ENCODE measurements at places on chromosomes 6 and 20. TPM values are rescaled to one million over a fixed set of nuclear protein-coding genes. Genes with fewer than 3 reads are reported as not detected.
A peak's percentile ranks its signal among the peaks of the same experiment; 100 is the strongest.

GRCh38 chr6:21450149-21450548 is 143.4 kb upstream of the SOX4 start:
- H3K36me3 ChIP-seq = no peaks in the 10 kb centered on the region
- no peaks in the 10 kb centered on the region for H3K27me3 ChIP-seq
- no peak overlapping the region for H3K4me3 ChIP-seq
- H3K27ac ChIP-seq = no peak overlapping the region
- H3K4me1 ChIP-seq = no peaks in the 10 kb centered on the region
- DNase-seq = no peak

DNA sequence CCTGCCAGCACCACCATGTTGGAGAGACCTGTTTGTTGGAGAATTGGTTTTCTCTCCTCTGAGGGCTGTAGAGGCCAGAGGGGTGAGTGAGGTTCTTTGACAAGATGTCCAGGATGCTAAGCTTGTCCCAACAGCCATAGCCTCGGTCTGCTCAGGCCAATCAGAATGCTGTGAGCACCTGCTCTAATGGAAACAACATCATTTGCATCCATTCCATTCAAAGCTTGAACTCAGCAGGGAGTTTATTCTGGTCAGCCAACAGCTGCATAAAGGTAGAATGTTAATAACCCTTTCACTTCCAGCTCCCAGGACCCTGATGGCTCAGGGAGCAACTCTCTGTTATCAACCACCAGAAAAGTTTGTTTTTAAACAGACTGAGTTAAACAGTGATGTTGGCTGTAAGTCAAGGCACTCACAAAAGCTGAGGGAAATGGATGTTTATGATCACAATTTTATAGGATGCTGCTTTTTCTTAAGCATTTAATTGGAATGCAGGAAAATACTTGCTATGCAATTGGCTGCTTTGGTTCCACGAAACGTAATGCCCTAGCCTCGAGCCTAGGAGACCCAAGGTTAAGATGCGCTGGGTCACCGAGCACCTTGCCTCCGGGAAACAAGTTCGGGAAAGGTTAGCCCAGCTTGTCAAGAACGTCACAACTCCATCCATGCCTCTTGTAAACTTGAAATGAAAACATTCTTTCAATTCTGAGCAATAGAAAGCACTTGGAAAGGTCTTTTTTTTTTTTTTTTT is 155.2 kb downstream of the NFATC2 start:
- H3K36me3 ChIP-seq = peaks cover 10% of the 10 kb centered on the region
- no peak overlapping the region for H3K4me3 ChIP-seq
- no peaks in the 10 kb centered on the region for H3K27me3 ChIP-seq
- H3K4me1 ChIP-seq = peaks cover 31% of the 10 kb centered on the region
- no peak for DNase-seq

GRCh38 chr6:11009353-11009752 is 34.8 kb downstream of the ELOVL2 start:
- no peaks in the 10 kb centered on the region for H3K4me1 ChIP-seq
- no peaks in the 10 kb centered on the region for H3K27me3 ChIP-seq

GRCh38 chr20:16147916-16148315 is 425.3 kb downstream of the KIF16B start:
- no peak for DNase-seq
- H3K4me3 ChIP-seq = no peak overlapping the region
- H3K4me1 ChIP-seq = no peaks in the 10 kb centered on the region
- H3K36me3 ChIP-seq = no peaks in the 10 kb centered on the region

- H3K36me3 ChIP-seq = no peaks in the 10 kb centered on the region
- H3K27ac ChIP-seq = no peak overlapping the region
- H3K4me3 ChIP-seq = no peak overlapping the region
- no peak for DNase-seq
Measured at GRCh38 chr6:4264601-4265000, 129.2 kb upstream of the ECI2 start.

The C4B gene
- 108 TPM for total RNA-seq

GRCh38 chr6:131225959-131226358 is 90.7 kb downstream of the AKAP7 start:
- H3K27ac ChIP-seq = no peak overlapping the region
- peaks cover 12% of the 10 kb centered on the region for H3K36me3 ChIP-seq
- H3K4me3 ChIP-seq = no peak overlapping the region
- no peaks in the 10 kb centered on the region for H3K4me1 ChIP-seq

DNA sequence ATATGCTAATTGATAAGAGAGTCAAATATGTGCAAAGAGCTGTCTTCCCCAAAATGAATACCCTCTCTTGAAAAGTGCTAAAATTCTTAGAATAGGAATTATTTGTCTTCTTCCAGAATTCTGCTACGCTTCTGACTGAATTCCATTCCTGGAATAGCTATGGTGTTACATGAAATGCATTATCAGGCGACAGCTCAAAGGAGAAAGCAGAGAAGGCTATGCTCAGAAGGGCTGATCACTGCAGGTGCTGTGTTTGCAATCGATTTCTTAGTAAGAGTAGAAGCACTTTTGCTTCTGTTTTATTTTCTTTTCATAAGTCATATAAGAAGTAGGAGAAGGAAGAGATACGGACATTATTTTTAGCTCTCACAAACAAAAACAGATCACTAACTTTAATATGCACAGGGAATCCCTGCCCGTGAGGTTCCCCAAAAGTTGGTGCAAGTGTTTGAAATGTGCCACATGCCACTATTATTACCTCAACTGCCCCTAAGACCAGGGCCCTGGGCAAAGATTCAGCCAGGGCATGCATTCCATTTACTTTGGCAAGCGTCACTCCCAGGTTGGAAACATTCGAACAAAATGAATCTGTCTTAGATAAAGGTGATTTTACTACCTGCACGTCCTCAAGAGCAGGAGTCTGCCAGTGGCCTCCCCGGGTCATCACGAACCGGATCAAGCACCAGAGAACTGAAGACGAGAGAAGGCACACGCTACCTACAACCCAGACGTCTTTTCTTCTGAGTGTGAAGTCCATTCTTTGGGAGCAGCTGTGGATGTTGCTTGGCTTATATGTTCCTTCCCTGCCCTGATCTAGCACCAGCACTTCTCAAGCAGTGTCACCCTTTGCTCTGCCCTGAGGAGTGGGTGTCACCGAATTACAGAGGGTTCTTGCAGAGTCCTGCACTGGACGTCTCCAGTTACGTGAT is 7.2 kb downstream of the MYLK4 start:
- H3K4me1 ChIP-seq = peaks cover 7% of the 10 kb centered on the region
- H3K36me3 ChIP-seq = no peaks in the 10 kb centered on the region
- no peak for DNase-seq
- no peak overlapping the region for H3K27ac ChIP-seq
- H3K4me3 ChIP-seq = no peak overlapping the region
- H3K27me3 ChIP-seq = no peaks in the 10 kb centered on the region

GRCh38 chr6:152734630-152735029 is 16.0 kb upstream of the VIP start:
- H3K27ac ChIP-seq = no peak overlapping the region
- DNase-seq = no peak
- no peaks in the 10 kb centered on the region for H3K36me3 ChIP-seq
- H3K27me3 ChIP-seq = no peaks in the 10 kb centered on the region
- H3K4me3 ChIP-seq = no peak overlapping the region

The SLC32A1 gene
- not detected for total RNA-seq

The CLDN20 gene
- not detected for total RNA-seq

DNA sequence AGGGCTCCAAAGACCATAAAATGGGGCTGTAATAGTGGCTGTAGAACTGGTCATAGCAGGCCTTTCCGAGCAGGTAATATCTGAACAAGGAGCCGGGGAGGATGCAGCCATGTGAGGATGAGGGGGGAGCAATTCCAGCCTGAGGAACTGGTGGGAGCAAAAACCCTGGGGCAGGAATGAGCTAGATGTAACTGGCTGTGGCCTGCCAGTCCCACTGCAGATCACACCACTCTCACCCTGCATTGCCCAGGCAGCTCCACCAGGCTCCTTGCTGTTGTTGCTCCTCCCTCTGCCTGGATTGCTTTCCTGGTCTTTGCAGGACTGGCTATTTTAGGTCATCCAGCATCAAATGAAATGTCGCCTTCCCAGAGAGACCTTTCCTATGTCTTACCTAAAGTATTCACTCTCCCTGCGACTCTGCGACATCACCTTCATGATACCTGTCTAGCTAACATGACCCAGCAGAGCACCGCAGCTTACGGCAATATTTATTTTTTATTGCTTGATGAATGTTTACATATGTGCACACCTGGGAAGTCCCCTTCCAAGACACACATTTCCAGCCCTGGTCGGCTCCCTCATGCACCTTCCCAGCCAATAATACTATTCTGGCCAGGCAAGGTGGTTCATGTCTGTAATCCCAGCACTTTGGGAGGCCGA is 2.4 kb upstream of the ZFP64 start:
- no peaks in the 10 kb centered on the region for H3K27me3 ChIP-seq
- no peak overlapping the region for H3K4me3 ChIP-seq
- no peak for DNase-seq
- no peaks in the 10 kb centered on the region for H3K36me3 ChIP-seq
- H3K27ac ChIP-seq = no peak overlapping the region

The SPEF1 gene
- not detected for total RNA-seq

The IBTK gene
- 93.4 TPM for total RNA-seq

DNA sequence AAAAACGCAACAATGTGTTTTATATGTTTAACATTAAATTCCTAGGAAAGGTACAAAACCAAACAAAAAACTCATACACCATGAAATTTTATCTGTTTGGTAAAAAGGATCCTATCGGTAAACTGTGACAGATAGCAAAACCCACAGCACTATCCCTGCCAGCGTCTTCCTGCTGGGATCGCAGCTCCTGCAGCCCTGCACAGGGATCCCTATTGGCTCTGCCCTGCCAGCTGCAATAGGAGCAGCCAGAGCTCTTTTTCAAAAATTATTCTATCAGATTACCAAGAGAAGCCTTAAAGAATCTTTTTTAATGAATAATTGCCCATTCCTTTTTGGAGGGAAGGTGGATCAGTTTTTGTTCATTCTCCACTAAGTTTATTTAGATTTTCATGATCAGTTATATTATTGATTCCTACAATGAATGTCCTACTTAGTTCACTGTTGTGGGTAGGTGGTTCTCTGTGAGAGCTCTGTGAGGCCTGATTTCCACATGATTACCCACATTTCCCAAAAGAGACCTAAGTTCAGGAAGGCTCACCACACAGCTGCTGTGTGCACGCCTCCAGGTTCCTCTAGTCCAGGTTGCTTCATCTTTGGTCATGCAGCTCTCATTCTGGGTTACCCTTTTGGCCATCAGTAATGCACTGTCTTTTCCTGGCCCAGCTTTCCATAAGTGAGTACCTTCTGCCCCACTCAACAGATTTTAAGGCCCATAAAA is 293.8 kb downstream of the FRK start:
- DNase-seq = no peak
- H3K27me3 ChIP-seq = no peaks in the 10 kb centered on the region
- no peaks in the 10 kb centered on the region for H3K4me1 ChIP-seq
- H3K27ac ChIP-seq = no peak overlapping the region

The PTCHD4 gene
- total RNA-seq = not detected

GRCh38 chr20:38136421-38137245 is 28.4 kb downstream of the TGM2 start:
- H3K27me3 ChIP-seq = no peaks in the 10 kb centered on the region
- DNase-seq = no peak
- no peak overlapping the region for H3K27ac ChIP-seq
- H3K4me3 ChIP-seq = no peak overlapping the region

DNA sequence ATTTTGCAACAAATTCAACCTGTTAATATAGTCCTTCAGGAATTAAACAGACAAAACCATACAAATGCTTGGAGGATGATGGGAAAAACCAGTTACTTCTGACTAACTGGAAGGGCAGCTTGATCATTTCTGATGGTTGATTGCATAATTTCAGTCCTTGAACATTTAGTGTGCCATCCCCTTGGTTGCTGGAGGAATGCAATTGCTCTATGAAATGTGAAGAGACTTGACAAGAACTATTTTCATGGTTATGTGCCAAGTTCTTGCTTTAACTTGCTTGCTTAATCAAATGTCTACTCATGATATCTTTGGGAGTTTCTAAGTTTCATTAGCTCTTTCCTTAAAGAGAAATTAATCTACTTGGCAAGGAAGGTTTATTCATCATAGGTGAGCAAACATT is 45.2 kb downstream of the ANKEF1 start:
- H3K27ac ChIP-seq = peak overlapping the region; percentile 6
- DNase-seq = no peak
- H3K4me3 ChIP-seq = no peak overlapping the region
- no peaks in the 10 kb centered on the region for H3K27me3 ChIP-seq
- peaks cover 34% of the 10 kb centered on the region for H3K4me1 ChIP-seq

GRCh38 chr20:47400685-47401084 is 44.2 kb upstream of the ZMYND8 start:
- H3K36me3 ChIP-seq = no peaks in the 10 kb centered on the region
- H3K27me3 ChIP-seq = no peaks in the 10 kb centered on the region
- no peak overlapping the region for H3K4me3 ChIP-seq
- no peak for DNase-seq

DNA sequence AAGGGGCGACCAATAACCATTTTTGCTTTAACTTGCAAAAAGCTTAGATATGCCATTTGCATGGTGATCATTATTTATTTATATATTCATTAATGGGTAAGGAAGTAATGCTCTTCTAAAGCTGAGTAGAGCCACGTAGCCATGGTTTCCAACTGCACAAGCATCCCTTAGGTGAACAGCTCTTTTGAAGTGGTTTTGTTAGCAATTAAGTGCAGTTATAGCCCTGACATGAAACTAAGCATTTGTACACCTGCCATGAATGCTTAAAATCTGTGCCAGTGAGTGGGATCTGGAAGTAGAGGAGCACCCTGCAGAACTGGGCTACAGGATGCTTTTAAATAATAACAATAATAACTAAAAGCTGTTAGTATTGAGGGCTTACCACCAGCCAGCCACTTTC is 19.1 kb downstream of the TRAF3IP2 start:
- no peaks in the 10 kb centered on the region for H3K36me3 ChIP-seq
- H3K4me1 ChIP-seq = peaks cover 98% of the 10 kb centered on the region
- no peak overlapping the region for H3K4me3 ChIP-seq
- H3K27ac ChIP-seq = peak overlapping the region; percentile 76

DNA sequence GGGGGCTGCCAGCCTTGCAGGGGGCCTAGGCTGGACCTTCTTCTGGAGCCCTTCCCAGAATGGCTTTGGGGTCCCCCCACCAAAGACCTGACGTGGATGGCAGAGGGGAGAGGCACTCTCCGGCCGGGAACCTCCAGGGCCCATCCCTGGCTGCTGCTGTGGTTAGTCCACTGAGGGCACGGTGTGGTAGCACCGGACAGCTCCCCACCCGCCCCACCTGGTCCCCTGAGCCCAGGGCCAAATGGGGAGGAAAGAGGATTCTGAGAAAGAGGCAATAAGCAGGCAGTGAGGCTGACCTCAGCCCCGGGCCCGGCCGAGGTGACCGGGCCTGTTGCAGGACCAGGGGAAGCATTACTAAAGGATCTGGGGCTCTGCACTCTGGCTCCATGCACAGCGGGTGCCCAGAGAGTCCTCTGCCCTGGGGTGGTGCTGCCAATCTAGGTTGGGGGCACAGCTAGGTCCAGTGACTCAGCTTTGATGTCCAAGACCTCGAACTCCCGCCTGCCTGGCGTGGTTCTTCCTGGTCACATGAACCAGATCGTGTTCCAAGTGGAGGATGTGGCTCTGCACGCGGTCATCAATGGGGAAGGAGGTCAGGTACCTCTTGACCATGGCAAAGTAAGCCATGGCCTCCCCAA is 2.2 kb downstream of the CENPB start:
- H3K36me3 ChIP-seq = peaks cover 25% of the 10 kb centered on the region
- peaks cover 69% of the 10 kb centered on the region for H3K4me1 ChIP-seq
- no peaks in the 10 kb centered on the region for H3K27me3 ChIP-seq
- H3K27ac ChIP-seq = peak overlapping the region; percentile 90
- no peak for DNase-seq
